ENCODE measurements at places on chromosomes 6 and 20. TPM values are rescaled to one million over a fixed set of nuclear protein-coding genes. Genes with fewer than 3 reads are reported as not detected.

MYBL2 gene
- 0.73 TPM for polyA plus RNA-seq

PKIB gene
- 4.4 TPM for polyA plus RNA-seq

SRMS gene
- 0.10 TPM for polyA plus RNA-seq

MEI4 gene
- 0.01 TPM for polyA plus RNA-seq

APCDD1L gene
- 3.7 TPM for polyA plus RNA-seq

SLC12A5 gene
- polyA plus RNA-seq, result not detected

BYSL gene
- polyA plus RNA-seq, result 34.3 TPM

CST1 gene
- polyA plus RNA-seq, result not detected

ADAM33 gene
- polyA plus RNA-seq, result not detected

IL17A gene
- polyA plus RNA-seq, result not detected

TAAR9 gene
- polyA plus RNA-seq, result not detected

COL9A3 gene
- 3.6 TPM for polyA plus RNA-seq

KIF16B gene
- 14.2 TPM for polyA plus RNA-seq

FNDC1 gene
- 0.06 TPM for polyA plus RNA-seq

DLL1 gene
- polyA plus RNA-seq, result 14.2 TPM

PLTP gene
- polyA plus RNA-seq, result 26.3 TPM

KCNK16 gene
- polyA plus RNA-seq, result not detected

GFOD1 gene
- 7.2 TPM for polyA plus RNA-seq

MYLK2 gene
- polyA plus RNA-seq, result 0.05 TPM

ULBP3 gene
- 16.6 TPM for polyA plus RNA-seq

HNF4A gene
- not detected for polyA plus RNA-seq
